ENCODE measurements at places on chromosomes 3 and 15.

- no peak for DNase-seq
Observed at GRCh38 chr15:64851503-64851840, 9.8 kb downstream of the PLEKHO2 start.

GRCh38 chr3:37229740-37230139 lies 55.4 kb upstream of the LRRFIP2 start:
- DNase-seq: no peak

DNA sequence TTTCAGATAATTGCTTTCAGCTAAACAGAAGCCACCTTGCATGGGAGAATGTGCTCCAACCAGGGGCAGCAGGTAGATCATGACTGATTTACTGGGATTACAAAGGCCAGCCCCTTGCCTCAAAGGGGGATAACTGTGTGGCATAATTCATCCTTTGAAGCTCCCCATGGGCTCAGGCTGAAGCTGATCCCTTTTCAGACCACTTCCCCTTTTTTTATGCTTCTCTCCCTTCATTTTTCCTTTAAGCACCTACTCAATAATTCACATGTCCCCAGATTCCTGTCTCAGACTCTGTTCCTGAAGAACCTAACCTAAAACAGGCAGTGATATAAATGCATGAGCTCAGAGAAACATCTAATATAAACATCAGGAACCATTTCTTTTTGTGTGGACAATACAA lies 8.2 kb upstream of the MYRIP start:
- DNase-seq: no peak

DNA sequence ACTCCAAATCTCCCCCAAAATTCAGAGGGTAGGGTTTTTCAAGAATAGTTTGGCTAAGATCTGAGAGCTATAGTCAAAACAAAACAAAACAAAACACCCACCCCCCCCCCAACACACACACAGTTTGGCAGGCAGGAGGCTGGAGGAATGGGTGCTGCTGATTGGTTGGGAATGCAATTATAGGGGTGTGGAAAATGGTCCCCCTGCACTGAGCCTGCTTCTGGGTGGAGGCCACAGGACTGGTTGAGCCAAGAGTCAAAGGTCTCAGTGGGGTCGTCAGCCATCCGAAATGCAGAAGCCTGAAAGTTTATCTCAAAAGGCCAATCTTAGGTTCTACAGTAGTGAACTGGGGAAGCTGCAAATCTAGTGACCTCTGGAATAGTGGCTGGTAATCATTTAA lies 2.5 kb upstream of the HACD2 start:
- DNase-seq: no peak

DNA sequence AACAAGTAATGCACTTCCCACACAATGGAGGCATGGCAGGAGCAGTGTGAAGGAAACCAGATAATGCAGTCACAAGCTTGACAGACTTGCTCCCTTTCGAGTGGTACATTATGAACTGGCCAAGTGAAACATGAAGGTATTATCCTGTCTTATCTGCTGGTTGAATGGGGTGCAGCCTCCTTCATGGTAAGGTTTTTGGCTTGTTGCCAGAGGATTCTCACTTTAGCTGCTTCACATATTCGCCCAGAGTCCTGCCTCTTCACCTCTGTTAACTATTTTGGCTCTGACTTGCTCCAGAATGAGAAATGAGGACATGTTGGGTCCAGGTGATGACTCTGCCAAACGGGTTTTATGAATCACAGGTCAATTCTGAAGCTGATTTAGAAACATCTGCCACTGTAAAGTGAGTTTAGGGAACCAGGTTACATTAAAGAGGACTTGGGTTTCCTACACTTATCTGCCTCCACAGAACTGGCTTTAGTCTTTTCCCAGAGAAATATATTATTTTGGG lies 19.5 kb upstream of the CCDC39 start:
- no peak for DNase-seq

DNA sequence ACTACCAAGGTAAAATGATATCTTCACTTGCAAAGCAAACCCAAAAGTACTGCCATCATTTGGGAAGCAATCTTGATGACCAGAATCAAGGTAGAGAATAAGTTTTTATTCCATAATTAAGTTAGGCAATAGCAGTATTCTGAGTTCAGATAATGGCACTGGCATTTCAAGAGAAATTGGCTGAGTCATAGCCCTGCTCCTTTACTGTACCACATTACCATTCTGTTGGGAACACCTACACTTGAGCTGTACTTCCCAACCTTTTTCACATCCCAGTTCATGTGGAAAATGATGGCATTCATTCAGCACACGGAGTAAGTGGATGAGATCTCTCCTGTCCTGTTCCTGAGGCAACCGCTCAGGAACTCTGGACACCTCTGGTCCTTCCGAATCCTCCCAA lies 311.6 kb upstream of the TPRG1 start:
- no peak for DNase-seq

DNA sequence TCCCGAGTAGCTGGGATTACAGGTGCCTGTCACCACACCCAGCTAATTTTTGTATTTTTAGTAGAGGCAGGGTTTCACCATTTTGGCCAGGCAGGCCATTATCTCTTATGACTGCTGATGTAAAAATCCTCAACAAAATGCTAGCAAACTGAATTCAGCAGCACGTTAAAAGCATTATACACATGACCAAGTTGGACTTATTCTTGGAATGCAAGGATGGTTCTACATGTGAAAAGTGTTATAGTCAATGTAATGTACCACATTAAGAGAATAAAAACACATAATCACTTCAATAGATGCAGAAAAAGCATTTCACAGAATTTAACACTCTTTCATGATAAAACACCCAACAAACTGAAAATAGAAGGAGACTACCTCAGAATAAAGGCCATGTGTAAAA lies 20.2 kb downstream of the RNF13 start:
- no peak for DNase-seq

DNA sequence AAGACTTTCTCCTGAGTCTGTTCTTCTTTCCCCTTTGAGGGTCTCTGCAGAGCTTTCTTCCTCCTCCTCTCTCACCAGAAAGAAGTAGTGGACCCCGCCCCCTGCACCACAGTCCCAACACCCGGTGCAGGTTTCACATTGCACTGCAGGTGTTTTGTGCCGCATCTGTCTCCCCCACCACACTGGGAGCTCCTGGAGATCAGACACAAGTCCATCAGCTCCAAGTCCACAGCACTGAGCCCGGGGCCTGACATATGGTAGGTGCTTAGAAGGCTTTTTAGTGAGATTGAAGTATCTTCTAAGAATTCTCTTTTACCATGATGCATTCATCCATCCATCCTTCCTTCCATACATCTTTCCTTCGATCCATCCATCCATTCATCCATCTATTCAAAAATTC lies 9.8 kb downstream of the STRA6 start:
- DNase-seq: no peak

- DNase-seq: no peak
Observed at GRCh38 chr3:77837456-77838025, 797.6 kb downstream of the ROBO2 start.

- DNase-seq: peak; percentile 82
Observed at GRCh38 chr3:123096731-123097130, 29.9 kb downstream of the PDIA5 start.

DNA sequence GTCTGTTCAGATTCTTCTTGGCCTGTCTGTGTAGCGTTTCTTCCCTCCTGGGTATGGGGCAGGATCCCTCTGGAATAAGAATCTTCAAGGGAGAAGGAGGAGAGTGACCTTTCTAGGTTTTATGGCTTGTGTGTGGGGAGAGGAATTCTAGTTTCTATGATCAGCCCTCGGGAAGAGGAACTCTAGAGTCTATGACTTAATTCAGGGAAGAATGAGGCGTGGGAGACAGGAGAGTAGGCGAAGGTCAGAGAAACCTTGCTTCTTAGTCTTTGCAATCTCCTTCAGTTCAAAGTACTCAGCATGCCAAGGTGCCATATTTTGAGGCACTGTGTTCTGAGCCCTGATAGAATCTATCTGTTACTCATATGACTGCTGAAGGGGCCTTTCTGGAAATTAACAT lies 99.2 kb upstream of the C3orf80 start:
- no peak for DNase-seq

GRCh38 chr3:181458857-181459256 lies 252.9 kb upstream of the SOX2 start:
- no peak for DNase-seq

GRCh38 chr3:10655105-10655504 lies 149.7 kb upstream of the ATP2B2 start:
- no peak for DNase-seq

- DNase-seq: no peak
Observed at GRCh38 chr3:194247350-194247740, 103.8 kb downstream of the CPN2 start.

DNA sequence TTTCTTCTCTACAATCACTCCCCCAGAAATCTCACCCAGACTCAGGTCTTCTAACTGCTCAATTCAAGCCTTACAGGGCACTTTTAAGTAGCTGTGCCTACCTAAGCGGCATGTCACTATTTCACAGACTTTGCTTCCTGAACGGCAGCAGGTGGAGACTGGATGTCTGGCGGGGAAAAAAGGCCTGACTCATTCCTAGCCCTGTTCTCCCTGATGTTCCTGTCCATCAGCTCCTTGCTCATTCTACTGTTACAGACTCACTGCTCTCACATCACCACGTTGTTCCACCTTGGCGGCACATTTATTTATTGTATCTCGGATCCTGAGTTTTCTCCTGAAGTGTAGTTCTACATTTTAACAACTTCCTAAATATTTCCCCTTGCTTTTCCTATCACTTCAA lies 52.6 kb upstream of the ATP11B start:
- DNase-seq: no peak

DNA sequence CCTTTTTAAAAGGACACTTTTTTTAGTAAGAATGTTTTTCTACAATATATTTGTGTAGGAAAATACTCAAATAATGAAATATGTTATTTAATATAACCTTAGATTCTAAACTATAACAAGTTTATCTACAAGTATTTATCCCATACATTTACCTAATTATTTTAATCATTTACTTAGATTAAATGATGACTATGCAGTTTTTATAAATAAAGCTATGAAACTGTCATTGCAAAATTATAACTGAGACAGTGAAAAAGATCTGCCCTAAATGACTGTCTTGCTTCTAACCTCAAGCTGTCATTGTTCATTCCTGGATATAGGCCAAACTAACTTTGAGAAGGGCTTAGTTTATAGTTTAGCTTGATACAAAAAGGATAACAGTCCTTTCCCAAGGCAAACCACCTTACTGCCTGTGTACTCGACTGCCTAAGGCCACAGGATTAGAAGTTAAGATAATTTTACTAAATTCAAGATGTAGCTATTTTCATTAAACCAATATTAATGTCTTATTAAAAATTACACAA lies 84.1 kb downstream of the GLDN start:
- DNase-seq: no peak

DNA sequence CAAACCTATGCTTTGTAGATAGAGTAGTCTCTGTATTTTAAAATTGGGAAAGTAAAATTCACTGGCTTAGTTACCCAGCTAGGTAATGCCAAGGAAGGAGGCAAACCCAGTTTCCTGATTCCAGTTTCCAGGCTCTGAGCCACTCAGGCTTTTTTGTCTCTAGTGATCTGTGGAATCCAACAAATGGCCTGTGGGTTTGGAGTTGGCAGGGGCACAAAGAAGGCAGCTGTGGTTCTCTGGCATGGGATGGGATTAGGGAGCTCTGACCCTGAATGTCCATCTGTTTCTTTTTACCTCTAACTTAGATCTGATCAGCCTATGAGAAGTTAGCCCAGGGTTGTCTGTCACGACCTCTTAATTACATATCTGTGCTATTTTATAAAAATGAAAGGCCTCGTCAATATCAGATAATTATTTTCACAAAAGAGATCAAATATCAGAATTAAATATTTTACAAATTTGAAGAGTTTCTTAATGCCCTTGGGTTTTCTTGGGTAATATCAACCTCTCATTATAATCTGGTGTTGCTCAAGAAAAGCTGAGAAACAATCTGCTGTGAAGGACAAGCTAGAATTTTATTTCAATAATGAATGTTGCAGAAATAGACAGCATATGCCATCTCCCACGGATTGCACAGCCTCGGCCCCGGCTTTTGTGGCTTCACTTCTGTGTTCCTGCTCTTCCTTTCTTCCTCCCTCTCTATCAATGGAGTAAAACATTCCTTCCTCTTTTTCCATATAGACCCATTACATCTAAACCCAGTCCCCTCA lies 63.7 kb upstream of the DAZL start:
- DNase-seq: no peak

GRCh38 chr3:69499899-69500421 lies 114.1 kb upstream of the FRMD4B start:
- peak; percentile 92 for DNase-seq

- DNase-seq: no peak
Observed at GRCh38 chr3:120449701-120450599, 842 bp downstream of the FSTL1 start.

- DNase-seq: no peak
Observed at GRCh38 chr3:36201546-36201945, 178.8 kb upstream of the STAC start.

- DNase-seq: no peak
Observed at GRCh38 chr3:143950810-143951209, 20.8 kb upstream of the DIPK2A start.

GRCh38 chr3:67642734-67643133 lies 11.7 kb downstream of the SUCLG2 start:
- no peak for DNase-seq

GRCh38 chr3:160245261-160245800 lies 20.1 kb downstream of the C3orf80 start:
- no peak for DNase-seq

DNA sequence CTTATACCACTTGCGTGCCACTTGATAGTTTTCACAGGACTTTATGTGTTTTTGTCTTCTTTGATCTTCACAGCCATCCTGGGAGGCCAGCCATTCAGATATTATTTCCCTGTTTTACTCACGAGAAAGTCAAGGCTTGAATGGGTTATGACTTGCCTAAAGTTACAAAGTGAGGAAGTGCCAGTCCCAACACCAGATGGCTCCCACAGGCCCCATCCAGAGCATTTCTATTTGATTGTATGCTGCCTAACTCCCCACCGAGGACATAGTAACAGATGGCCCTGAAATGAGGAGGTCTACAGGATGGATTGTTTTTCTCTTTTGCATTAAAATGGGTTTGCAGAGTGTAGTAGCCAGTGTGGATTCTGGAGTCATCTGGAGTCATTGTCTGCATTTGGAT lies 74.5 kb downstream of the SPTSSB start:
- DNase-seq: no peak

DNA sequence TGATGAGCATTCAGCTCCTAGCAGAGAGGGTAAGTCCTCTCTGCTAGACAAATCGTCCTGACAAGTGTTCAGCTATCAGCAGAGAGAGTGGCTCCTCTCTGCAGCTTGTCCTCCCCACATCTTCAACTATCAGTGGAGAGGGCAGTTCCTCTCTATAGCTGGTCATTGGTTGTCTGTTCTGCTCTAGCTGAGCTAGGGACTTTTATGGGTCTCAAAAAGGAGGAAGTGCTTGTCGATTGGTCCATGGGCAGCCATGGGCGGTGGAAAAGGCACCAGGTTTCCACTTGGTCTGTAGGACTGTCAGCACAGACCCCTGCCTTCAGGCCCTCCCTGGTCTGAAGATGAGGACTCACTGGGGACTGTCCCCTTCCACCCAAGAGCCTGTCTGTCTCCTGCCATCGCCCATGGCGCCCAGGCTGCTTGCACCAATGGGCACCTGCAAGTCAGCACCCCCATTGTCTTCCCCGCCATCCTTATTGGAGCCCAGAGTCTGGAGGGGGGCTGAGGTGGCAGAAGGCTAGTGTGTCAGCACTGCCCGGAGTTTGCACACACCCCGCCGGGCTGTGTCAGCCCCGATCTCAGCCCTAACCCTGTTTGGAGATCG lies 264.7 kb downstream of the ZBBX start:
- peak; percentile 49 for DNase-seq

Data from posterior vena cava (tissue), 2 donors.